ENCODE measurements at places on chromosomes 1 and 21.

- no peak for DNase-seq
Measured at GRCh38 chr1:234231061-234231892, 142.0 kb upstream of the COA6 start.

DNA sequence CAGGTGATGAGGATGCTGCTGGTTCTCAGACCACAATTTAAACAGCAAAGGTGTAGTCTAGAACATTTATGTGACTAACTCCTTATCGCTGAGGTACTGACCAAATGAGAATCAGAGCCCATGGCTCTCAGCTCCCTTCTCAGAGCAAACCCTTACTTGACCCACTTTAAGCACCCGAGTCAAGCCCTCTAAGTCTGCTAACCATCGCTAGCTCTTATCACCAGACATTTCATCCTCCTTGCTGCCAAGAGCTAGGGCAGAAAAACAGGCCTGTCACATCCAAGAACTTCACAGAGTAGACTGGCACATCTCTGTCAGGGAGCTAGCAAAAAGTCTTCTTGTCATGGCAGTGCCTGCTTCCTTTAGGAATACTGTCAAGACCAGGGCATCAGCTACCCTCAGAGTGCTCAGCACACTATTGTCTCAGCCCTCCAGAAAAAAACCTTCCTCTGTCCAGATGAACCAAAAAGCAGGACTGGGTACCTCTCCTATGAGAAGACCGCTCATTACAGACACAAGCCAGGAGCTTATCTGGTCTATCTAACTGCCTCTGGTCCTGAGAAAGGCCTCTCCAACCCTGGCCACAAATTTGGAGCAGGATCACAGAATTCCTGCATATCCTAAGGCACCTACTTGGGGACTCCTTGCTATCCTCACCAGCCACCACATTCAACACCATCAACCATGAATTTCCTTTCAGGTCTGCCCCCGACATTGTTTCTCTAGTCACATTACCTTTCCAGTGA, 26.2 kb downstream of the ERI3 start:
- no peak for DNase-seq

DNA sequence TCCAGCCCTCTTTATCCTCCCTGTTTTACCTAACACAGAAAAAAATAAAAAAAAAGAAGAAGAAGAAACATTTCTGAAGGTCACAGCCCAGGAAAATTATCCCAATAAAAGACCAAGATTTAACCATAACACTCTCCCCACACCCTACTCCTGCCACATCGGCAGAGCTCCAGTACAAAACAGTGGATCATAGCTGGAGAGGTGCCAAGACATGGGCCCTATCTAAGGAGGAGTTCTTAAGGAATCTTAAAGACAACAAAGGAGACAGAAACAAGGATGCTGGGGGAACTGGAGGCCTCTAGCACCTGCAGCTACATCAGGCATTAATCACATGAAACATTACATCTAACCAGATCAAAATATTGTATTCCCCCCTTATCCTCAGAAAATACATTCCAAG, 432.8 kb downstream of the MATN1 start:
- DNase-seq = no peak

GRCh38 chr21:35529171-35529863, 480.2 kb upstream of the RUNX1 start:
- DNase-seq = no peak

DNA sequence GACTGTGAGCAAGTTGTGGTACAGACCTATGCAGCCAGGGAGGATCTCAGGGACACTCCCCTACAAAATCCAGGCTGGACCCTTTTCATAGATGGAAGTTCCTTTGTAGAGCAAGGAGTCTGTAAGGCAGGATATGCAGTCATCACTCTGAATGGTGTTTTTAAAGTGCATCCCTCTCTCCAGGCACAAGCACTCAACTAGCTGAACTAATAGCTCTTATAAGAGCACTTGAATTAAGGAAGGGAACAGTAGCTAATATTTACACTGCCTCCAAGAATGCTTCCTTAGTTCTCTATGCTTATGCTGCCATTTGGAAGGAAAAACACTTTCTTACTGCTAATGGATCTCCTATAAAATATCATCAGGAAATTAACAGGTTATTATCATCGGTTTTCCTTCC, 27.0 kb upstream of the SMYD3 start:
- DNase-seq = no peak

- no peak for DNase-seq
Measured at GRCh38 chr1:213444224-213444623, 393.2 kb downstream of the RPS6KC1 start.

- no peak for DNase-seq
Measured at GRCh38 chr1:246107516-246108277, 399.4 kb downstream of the SMYD3 start.

- peak; percentile 94 for DNase-seq
Measured at GRCh38 chr1:27632387-27633297, 2.3 kb downstream of the FGR start.

- no peak for DNase-seq
Measured at GRCh38 chr1:81220614-81221071, 580.1 kb upstream of the ADGRL2 start.

GRCh38 chr1:230517786-230518185, 91.7 kb upstream of the PGBD5 start:
- DNase-seq = no peak

- DNase-seq = no peak
Measured at GRCh38 chr1:117675907-117676430, 70.1 kb downstream of the TENT5C start.

- no peak for DNase-seq
Measured at GRCh38 chr1:145706086-145706664, 993 bp downstream of the PDZK1 start.

DNA sequence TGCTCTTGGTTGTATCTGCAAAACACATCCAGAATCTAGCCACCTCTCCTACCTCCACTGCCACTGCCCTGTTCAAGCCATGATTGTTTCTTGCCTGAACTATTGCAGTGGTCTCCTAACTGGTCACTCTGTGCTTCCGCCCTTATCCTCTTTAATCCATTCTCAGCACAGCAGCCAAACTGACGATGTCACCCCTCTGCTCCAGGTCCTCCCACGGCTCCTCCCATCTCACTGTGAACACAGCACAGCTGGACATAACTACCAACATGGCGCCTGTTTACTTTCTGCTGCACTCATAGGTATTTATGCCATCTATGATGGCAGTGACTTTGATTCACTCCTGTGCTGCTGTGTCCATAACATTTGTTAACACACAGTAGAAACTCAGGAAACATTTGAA, 406.7 kb downstream of the DISC1 start:
- no peak for DNase-seq

DNA sequence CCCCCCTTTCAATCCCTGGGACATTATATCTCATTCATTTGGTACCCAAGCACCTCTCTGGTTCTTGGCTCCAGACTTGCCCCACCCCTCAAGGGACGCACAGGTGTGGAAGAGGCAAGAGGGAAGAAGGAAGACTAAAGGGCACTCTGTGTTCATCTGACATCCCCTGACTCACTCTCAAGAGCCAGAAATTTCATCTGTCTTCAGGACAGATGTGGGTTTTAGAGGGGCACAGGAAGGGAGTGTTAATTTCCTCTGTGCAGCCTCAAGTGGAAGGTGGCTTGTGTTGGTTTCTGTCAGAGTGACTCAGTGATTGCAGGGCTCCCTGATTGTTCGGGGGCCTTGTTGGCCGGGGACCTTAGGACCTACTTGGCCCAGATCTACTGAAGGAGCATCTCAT, 2.4 kb downstream of the C2CD4D start:
- no peak for DNase-seq

DNA sequence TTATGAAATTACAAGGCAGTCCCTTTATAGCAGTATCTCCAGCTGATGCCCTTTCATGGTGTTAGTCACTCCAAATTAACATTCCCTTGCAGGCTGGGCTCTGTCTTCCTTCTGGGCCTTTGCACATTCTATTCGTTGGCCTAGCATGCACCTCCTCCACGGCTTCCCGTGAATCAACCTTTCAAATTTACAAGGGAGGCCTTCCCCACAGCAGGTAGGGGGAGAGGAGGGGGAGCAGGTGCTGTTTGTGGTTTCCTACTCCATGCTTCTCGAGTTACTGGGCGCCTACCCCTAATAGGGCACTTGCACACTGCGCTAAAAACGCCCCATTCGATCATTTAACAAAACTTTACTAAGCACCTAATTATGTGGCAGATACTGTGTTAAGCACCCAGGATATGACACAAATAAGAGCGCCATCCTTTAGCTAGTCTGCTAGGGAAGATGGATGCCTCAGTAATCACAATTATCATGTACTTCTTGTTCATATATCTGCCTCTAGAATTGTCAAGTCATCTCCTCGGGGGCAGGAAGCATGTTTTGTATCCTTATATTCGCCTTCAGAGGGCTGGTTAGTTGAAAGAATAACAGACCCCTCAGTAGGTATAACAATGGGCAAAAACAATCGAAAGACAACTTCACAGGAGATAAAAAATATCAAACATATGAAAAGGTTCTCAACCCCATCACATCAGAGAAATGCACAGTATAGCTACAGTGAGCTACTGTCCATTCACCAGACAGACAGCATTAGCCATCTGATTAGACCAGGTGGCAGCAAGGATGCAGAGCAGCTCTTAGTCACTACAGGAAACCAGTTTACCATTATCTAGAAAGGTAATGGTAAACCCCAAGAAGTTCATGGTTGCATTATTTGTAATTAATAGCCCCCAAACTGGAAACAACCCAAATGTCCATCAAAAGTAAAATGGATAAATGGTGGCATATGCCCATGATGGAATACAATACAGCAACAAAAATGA, 1.7 kb upstream of the ADAR start:
- no peak for DNase-seq

DNA sequence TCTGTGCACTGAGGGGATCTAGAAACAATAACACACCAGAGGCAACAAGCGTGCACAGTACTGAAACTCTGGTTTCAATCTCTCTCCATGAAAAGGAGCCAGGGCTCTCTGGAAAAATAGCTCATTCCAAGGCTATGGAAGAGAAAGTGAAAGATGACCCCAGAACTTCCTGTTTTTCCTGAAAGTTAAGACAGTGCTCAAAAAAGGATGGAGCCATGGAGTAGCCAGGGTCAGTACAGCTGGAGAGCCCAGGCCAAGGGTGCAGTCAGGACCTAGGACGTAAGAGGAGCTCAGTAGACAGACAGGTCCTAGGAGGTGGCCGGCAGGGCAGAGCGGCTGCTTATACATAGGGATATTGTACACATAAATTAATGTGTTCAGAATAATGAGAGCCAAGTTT, 19.1 kb downstream of the NOL9 start:
- no peak for DNase-seq

GRCh38 chr1:210696709-210697108, 368.0 kb downstream of the HHAT start:
- peak; percentile 67 for DNase-seq

DNA sequence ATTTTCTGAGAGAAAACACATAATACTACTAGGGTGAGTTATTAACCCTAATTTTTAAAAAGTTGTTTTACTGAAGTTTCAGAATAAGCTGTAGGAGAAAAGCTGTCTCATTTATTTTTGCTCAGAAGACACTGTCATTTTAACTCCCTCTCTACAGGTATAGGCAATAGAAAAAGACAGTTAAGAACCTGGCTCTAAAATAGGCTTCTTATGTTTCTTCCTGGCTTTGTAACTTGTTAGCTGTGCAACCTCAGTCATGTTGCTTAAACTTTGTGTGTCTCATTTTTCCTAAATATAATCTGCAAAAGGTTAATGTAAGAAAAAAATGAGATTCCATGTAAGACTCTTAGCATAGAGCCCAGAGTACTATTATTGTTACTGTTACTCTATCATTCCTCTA, 64.4 kb downstream of the TTLL7 start:
- DNase-seq = no peak

GRCh38 chr1:30537279-30537678, 186.1 kb downstream of the MATN1 start:
- DNase-seq = no peak

DNA sequence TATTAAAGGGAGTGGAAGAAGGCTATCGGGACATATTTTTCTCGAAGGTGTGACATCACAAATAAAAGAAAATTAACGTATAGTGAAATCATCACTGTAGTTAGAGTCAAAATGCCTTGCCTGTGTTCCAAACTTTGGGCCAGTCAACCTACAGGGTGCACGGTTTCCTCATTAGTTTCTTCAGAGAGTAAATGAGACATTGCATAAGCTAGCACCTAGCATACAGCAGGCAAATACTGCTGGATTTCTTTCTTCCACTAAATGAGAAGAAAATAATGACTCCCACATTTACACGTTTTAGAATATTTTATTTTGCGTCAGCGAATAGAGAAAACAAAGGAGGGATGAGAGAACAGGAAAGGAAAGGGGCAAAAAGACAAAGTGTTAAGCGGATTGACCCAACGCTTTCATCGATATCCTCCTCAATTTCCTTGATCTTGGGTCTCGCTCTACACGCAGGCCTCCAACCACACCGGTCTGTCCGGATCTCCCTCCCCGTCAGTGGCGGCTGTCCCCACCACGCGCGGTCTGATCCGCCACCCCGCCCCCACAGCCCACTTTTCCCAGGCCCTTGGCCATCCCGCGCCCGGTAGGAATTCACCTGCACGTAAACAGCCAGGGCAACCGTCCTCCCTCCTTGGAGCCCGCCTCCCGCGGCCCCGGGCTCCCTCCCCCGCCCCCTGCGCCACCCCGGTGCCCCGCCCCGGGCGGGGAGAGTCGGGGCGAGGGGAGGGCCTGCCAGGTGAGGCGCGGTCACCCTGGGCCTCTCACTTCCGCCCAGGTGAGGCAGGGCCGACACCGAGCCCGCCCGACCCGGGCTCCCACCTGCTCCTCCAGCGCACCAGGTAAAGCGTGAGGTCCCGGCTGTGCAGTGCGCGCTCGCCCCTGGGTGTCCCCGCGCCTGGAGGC, at the start of gene PATJ:
Gene PATJ, plus strand, starts transcription at position 770 of the 909 bp plus-strand sequence. CDS start 20,413 bp downstream, outside the sequence.
- no peak for DNase-seq

GRCh38 chr1:172356620-172357019, 63.9 kb upstream of the C1orf105 start:
- no peak for DNase-seq

DNA sequence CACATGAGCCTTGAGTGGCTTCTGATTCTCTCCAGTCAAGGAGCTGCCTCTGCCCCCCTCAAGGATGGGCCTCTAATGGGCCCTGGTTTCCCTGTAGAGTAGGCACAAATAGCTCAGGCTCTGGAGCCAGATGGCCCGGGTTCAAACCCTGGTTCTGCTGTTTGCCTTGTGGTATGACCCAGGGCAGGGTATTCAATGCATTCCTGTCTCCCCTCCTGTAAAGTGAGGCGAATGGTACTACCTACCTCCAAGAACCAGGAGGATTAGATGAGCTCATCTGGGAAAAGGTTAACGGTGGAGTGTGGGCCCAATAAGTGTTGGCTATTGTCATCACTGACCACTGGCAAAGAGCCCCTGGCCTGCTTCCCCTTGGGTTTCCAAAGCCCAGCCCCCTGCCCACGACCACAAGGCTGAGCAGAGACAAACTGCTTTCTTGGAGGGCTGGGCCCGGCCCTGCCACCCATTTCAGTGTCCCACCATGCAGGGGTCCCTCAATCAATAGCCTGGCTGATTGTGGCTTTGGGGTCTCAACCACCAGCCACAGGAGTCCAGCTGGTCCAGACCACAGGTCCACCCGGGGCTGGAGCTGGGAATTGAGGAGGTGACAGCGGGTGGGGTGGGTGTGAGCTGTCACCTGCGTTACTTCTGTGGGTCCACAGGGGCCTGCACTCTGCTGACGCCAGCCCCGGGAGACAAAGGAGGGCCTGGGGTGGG, 115.6 kb upstream of the RUNX3 start:
- no peak for DNase-seq
